ENCODE measurements at places on chromosomes 6 and 20.
A peak's percentile ranks its signal among the peaks of the same experiment; 100 is the strongest.

- peak; percentile 86 for DNase-seq
These were observed at the start of gene TCFL5 for GRCh38 chr20:62861726-62862336. Gene TCFL5 (minus strand): TSS chr20:62861822. CDS start chr20:62861670, 152 bp downstream.

GRCh38 chr6:30884521-30885480 is 482 bp downstream of the DDR1 start:
- peak; percentile 49 for DNase-seq

- DNase-seq: no peak
These were observed 2.7 kb upstream of the RAET1L start for GRCh38 chr6:150027806-150028565.

GRCh38 chr6:163001330-163001729 is 273.6 kb downstream of the PACRG start:
- DNase-seq: no peak

GRCh38 chr6:123150076-123150475 is 154.0 kb downstream of the CLVS2 start:
- no peak for DNase-seq

DNA sequence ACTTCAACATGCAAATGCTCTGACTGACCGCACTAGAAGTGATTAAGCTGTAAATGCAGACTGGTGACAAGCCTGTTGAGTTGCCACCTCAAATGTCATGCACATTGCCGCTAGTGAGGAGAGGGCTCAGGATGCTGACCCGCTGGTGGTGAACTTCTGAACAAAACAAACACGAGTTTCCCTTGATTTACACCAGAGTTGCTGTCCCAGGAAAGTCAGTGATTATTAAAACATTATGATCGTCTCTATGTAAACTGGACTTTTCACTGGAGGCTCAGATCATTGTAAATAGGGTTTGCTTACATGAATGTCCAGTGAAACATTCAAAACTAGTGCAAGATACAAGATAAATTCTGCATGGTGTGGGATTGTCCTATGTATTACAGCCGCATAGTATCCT is 420.1 kb downstream of the PREX1 start:
- no peak for DNase-seq

- DNase-seq: no peak
These were observed 20.3 kb upstream of the ABT1 start for GRCh38 chr6:26576407-26576843.

GRCh38 chr20:51005214-51005613 is 17.7 kb downstream of the KCNG1 start:
- DNase-seq: no peak

- DNase-seq: peak; percentile 83
These were observed 30.4 kb upstream of the RNF24 start for GRCh38 chr20:4045741-4046140.

DNA sequence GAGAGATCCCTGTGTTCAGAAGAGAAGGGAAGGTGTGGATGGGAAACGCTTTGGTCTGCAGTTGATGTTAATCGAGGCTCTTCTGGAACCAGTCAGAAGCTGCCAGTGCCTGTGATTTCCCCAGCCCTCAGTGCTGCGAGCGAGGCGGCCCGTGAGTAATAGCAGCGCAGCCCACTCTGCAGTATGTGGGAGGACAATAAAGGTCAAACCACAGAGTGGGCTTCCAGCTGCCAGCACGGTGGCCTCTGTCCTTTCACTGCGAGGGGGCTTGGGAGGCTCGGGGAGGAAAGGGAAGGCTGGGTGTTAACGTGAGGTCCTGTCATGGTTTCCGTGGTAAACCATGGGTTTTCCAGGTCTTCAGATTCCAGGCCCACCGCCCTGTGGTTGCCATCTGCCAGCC is 32.3 kb upstream of the TAGAP start:
- DNase-seq: no peak

GRCh38 chr6:92201618-92202017 is 1217.7 kb downstream of the EPHA7 start:
- DNase-seq: no peak

DNA sequence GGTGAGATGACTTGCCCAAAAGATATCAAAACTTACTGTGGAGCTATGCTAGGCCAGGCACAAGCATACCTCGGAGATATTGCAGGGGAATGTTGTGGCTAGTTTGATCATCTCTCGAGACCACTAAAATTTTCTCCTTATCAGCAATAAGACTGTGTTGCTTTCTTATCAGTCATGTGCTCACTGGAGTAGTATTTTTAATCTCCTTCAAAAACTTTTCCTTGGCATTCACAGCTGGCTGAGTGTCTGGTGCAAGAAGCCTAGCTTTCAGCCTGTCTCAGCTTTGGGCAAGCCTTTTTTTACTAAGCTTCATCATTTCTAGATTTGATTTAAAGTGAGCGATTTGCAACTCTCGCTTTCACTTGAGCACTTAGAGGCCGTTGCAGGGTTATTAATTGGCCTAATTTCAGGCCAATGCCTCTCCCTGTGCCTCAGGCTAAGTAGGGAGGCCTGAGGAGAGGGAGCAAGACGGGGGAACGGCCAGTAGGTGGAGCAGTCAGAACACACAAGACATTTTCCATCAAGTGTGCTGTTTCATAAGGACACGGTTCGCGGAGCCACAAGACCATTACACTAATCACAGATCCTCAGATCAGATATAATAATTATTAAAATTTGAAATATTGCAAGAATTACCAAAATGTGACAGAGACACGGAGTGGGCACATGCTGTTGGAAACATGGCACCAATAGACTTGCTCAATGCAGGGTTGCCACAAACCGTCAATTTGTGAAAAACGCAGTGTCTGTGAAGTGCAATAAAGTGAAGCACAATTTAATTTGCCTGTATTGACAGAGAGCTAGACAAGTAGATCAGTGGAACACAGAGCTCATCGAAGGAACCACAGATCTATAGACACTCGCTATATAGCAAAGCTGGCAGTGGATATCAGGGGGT is 106.8 kb upstream of the SIRPG start:
- peak; percentile 75 for DNase-seq

DNA sequence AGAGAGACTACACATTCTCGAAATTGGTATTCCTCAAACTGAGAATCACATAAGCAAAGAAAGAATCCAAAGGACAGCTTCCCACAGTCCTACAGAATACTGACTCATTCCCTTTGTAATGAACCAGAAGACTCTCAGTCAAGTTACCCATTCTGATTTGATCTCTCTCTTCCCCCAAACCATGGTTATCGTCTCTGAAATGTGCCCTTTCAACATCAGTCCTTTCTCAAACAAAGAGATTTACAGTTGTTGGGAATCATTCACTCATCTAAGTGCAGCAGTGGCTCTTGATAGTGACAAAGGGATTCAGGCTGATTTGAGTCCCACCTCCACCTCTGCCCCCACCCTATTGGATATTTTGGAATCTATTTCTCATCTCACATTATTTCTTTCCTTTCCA is 15.0 kb upstream of the RSPO3 start:
- no peak for DNase-seq

- no peak for DNase-seq
These were observed 9.4 kb upstream of the GATA5 start for GRCh38 chr20:62485062-62485700.

DNA sequence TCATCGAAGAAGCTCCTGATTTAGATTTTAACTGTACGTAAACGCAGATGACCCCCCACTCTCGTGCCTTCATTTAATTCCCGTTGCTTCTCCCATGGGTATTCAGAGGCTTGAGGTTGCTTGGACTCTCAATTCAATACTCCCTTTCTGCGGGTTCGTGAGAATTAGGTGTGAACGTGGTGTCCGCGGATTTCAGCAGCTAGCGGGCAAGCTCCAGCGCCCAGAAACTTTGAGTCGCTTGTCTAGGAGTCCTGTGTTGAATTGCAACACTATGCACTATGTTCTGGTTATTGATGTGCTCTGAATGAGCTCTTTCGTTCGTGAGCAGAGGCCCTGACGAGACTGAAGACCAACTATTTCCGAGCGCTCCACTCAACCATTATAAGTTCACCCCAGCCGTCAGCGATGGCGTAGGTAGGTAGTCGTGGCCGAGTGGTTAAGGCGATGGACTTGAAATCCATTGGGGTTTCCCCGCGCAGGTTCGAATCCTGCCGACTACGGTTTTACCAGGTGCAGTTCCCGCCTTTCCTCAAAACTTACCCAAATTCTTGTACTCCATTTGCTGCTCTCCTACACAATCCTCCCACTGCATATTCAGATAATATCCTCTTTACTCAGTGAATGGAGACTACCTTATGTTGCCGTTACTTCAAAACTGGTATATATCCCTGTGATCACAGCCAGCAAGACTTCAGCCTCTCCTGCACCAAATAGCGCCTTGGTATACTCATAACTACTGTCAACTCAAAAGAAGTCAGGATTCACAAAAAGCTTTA is 72.6 kb upstream of the ZNF184 start:
- DNase-seq: peak; percentile 73

GRCh38 chr6:116564921-116565872 is 6.1 kb upstream of the RWDD1 start:
- peak; percentile 33 for DNase-seq

- DNase-seq: no peak
These were observed 227.4 kb downstream of the CLVS2 start for GRCh38 chr6:123223461-123223860.

GRCh38 chr6:5763871-5764270 is 242.9 kb downstream of the NRN1 start:
- peak; percentile 59 for DNase-seq

DNA sequence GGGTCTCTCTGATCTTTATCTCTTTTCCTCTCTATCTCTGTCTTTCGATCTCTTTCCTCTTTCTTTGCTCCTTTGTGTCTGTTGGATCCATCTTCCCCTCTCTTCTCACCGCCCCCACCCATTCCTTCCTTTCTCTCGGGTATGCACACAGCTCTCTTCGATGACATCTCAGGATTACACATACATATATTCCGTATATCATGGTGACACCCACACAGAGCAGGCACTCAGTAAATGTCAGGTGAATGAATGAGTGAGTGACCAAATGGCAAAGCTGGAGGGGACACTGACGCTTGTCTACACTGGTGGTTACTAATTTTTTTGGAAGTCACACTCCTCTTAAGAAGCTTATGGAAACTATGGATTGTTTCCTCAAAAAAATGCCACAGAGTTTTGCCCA is 9.9 kb downstream of the VSTM2L start:
- no peak for DNase-seq

- no peak for DNase-seq
These were observed 81.1 kb upstream of the CD2AP start for GRCh38 chr6:47396401-47397069.

DNA sequence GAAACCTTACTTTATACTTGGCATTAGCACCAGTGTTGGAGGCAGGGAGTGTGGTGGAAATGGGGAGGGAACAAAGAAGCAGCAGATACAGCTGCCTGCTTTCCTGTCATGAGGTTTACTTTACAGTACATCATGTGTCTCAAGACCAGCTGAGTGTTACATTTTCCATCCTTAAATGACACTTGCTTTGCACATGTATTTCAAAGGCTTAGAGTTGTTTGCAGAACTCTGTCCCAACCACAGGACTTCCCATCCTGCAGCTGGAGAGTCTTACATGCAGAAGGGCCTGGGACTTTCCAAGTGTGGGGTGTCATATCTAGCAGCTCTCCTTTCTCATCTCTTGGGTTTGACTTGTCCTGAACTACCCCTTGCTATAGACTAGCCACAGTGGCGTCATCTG is 395.9 kb downstream of the DHX35 start:
- no peak for DNase-seq

DNA sequence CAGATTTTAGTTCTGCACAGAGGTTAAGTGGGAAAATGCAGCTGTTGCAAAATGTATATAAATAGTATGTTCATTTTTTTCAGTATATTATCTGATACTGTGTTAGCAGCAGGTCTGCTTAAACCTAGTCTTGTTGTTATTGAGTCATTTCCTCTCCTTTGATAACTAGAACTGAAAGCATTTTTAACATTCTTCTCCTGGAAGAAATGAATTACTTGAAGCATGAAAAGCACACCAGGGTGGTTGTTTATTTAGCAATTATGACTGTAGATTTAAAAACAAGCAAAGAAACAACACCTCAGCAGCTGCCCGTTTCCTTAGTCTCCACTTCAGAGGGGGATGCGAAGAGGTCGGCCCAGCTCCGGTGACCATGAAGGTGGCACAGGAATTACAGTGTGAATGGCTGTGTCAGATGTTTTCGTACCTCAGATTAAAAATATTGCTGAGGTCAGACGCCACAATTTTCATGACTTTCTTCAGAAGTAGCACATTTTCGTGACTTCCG is 53.5 kb downstream of the GOPC start:
- peak; percentile 40 for DNase-seq

GRCh38 chr20:48404598-48404997 is 423.2 kb downstream of the PREX1 start:
- DNase-seq: no peak

DNA sequence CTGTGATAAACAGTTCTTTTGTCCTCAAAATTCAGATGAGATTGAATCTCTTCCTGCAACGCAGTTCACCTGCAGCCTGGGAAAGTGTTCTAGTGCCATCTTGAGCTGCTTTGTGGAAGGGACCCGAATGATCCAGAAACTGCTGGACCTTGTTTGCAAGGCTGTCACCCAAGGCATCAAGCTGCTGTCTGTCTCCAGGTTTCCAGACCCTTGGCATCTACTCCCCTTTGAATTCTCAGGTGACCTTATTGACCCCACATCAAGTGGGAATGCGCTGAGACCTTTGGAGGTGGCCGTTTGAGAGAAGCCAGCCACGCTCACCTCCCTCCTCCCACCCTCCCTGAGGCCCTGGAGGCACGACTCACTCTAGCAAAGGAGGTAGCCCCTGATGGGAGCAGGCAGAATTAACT is 112.5 kb downstream of the EDN3 start:
- no peak for DNase-seq

- DNase-seq: peak; percentile 54
These were observed 1.1 kb downstream of the MGME1 start for GRCh38 chr20:17969884-17970409.

DNA sequence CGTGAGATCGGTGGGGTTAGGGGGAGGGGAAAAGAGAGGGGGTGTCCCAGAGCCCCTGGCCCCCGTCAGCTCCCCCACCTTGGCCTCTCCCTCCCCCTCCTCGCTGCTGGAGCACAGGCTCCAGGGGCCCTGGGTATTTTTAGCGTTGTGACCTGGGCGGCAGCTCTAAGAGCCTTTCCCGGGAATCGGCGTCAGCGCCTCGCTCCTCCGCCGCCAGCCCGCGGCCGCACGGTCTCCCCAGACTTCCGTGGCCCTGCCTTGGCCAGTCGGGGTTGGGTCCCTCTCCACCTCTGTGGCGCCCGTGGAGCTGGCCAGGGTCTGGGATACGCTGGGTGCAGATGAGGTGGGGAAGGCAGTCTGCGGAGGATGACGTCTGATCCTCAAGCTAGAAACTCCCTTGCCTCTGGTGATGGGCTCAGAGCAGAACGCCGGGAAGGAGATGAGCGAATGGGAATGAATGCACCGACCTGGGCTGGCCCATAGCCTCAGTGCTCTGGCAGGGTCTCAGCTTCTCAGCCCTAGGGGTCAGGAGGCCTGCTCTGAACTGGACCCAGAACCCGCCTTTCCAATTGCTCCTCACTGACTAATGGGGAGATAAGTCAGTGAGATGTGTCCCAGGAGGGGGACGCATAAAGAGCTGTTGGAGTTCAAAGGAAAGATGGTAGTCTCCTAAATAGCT is 883 bp upstream of the DBNDD2 start:
- DNase-seq: peak; percentile 24

All from fibroblast of skin of scalp (primary cell).